ENCODE measurements at places on chromosomes 5 and 9.

GRCh38 chr9:124708633-124709291, 62.3 kb downstream of the NR6A1 start:
- DNase-seq = no peak

GRCh38 chr9:95815961-95816360, 59.5 kb upstream of the ERCC6L2 start:
- DNase-seq = no peak

- peak; percentile 49 for DNase-seq
These were observed at the start of gene MCIDAS for GRCh38 chr5:55226934-55227663. MCIDAS (minus strand) TSS chr5:55227315; CDS start chr5:55227138, 177 bp downstream.

DNA sequence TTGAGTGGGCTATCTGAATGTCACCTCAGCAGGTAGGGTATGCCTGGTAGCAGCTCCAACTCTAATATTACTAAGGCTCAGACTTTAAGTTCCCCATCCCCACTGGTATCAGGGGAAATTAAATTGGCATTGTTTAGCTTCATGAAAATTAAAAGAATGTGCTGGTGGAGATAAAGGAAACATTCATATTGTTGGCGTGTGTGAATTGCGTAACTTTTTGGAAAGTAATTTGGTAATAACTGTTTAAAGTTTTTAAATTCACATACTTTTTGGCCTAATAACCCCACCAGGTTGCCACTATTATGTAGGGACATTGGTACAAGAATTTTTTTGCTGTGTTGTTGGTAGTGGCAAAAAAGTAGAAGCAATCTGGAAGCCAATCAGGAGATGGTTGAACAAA, 29.4 kb downstream of the TNPO1 start:
- no peak for DNase-seq

GRCh38 chr9:16064771-16065170, 511.9 kb downstream of the CCDC171 start:
- no peak for DNase-seq

DNA sequence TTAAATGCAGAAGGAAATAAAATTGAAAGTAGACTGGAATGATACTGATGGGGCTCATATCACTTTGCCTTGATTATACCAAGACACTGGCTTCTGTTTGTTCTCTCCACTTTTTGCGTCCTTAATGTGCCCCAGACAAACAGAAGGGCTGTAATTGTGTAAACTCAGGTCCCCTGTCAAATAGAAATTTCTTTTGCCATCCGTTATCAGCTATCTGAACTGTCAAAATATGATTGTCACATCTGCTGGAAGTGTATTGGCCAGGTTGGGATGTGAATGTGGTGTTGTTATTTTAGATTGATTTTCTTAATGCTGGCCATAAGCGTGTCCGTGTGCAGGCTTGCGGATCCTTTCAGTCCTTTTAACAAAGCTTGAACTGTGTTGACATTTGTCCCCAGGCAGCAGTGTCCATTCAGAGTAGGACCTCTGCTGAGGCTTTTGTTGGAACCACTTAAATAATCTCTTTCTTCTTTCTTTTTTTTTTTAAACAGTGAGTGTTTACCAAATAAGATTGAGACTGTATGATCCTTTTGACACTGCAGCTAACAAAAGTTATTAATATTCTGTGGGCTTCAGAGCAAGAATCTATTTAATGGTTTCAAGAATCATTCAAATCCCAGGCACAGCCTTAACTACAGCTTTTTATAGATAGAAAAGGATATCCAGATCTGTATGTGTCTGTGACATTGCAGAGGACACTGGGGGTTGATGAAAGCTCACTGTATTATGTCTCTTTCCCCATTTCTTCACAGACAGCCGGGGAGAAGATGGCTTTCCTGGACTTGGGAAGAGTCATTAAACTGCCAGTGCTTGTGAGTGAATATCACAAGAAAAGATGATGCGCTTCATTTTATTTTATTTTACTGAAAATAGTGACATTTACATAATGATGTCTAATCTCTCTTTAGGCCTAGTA, 171.7 kb downstream of the ZNF608 start:
- DNase-seq = no peak

GRCh38 chr5:112977440-112977861, 853 bp downstream of the DCP2 start:
- no peak for DNase-seq

- DNase-seq = no peak
These were observed 81.1 kb downstream of the PJA2 start for GRCh38 chr5:109328626-109329025.

DNA sequence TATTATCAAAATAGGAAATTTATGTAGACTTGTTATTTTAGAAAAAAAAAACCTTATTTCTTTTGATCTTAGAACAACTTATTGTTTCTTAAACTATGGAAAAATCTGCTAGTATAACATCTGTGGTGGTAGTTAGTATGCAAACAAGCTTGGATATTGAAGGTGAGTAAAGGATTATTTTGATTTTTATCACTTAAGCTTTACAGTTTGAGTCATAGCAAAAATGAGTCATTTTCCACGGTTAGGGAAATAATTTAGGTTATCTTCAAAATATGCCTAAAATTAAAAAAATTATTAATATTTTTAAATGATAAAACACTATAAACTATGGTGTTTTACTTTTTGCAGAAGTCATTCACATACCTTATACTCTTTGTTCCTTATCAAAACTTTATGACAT, 107.2 kb upstream of the DHFR start:
- no peak for DNase-seq

GRCh38 chr5:32805971-32806638, 95.0 kb downstream of the NPR3 start:
- DNase-seq = no peak

- DNase-seq = no peak
These were observed 50.8 kb downstream of the FXN start for GRCh38 chr9:69086312-69086711.

DNA sequence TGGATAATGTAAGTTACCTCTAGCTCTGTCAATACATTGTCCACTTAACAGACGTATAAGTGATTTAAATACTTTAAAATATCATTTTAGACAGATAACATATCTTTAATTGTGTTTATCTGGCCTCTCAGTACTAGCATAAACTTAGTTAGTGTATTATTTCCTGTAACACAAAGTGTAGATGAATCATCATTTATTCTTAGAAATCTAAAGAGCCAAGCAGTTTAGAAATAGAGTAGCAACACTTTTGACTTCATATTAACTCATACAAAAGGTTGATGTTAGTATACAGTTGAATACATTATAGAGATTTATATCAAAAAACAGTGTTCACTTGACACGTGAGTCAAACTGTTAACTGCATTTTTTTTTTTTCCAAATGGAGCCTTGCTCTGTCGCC, 18.0 kb downstream of the NCBP1 start:
- DNase-seq = no peak

DNA sequence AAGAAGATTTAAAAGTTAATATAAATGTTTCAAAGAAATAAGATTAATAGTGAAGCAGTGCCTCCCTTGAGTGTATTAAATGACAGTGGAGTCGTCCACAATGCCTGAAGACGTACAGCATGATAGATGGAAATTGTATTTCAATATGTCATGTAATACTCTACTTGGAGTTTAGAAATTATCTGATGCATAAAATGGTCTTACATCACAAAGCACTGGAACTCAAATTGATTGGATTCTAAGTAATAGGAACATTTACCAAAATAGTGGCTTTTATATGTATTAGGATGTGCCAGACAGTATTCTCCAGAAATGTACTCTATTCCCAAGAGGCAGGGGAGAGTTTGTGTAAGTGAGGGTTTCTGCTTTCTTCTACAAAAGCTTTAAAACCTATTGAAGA, 49.4 kb downstream of the CDH10 start:
- DNase-seq = no peak

- no peak for DNase-seq
These were observed 536.1 kb downstream of the CAAP1 start for GRCh38 chr9:26356491-26356890.

DNA sequence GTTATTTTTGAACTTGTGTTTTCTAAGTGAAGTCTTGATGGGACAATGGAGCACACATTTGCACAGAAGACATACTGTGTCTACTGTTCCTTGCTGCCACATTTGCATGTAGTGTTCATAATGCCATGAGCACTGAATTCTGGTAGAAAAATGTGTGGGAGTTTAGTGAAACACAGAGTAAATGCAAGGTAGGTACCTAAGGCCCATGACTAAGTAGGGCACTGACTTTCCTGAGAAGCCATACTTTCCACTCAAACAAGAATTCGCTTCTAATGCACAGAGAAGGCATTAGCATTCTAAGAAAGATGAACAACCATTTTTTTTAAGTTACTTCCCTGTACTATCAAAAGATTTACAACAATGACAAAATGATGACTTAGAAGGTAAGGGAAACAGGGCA, 282.2 kb downstream of the MAN2A1 start:
- no peak for DNase-seq

- no peak for DNase-seq
These were observed 50.0 kb upstream of the GOLPH3 start for GRCh38 chr5:32223972-32224609.

DNA sequence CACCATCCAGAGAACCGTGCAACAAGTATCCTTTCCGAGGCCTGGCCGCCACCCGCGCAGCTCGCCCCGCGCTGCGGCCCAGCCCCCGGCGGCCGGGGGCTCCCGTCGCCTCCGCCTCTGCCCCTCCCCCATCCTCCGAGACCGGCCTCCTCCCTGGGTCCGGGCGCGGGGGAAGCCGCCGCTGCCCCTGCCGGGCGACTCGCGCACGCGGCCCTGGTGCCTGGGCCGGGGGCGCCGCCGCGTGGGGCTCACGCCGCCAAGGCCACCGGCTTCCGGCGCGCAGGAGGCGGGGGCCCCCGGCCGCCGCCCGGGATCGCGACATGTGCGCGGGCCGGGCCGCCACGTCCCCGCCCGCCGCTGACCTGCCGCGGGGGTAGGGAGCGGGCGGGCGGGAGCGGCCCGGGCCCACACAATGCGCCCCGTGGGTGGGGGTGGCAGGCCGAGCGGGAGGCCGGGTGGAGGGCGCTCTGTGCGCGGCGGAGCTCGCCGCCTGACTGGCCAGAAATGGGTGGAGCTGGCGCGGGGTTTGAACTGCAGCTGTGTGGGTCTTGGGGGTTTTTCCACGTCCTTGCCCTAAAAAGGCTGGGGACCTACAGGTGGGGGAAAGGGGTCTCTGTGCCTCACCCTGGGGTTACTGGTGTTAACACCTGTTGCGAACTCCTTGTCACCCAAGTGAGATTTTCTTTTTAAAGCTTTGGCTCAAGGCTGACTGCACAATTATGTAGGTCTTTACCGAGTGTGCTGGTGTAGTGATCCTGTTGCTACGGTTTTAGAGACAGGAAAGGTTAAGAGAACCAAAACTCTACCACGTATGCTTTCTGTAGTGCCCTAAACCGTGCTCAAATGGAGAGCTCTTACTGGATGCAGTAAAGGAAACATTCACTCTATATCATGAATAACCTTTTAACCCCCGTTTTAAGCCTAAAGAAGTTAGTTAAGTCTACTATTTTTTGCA, 32.3 kb downstream of the TNPO1 start:
- DNase-seq = peak; percentile 46

DNA sequence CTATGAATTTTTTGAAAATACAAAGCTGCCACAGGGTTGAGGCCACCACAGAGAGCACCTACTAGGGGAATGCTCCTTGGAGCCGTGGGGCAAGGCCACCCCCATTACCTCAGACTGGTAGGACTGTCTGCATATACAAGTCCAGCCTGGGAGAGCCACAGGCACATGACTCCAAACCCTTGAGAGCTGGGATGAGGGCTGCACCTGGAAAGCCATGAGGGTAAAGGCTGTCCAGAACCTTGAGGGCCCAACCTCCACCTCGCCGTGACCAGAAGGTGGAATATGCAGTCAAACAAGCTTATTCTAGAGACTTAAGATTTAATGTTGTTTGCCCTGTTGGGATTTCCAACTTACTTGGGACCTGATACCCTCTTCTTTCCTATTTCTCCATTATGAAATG, 69.5 kb upstream of the TSLP start:
- DNase-seq = no peak

- DNase-seq = no peak
These were observed 9.4 kb upstream of the ADGRV1 start for GRCh38 chr5:90549223-90549622.

GRCh38 chr9:131104016-131104740, 7.8 kb downstream of the AIF1L start:
- no peak for DNase-seq

DNA sequence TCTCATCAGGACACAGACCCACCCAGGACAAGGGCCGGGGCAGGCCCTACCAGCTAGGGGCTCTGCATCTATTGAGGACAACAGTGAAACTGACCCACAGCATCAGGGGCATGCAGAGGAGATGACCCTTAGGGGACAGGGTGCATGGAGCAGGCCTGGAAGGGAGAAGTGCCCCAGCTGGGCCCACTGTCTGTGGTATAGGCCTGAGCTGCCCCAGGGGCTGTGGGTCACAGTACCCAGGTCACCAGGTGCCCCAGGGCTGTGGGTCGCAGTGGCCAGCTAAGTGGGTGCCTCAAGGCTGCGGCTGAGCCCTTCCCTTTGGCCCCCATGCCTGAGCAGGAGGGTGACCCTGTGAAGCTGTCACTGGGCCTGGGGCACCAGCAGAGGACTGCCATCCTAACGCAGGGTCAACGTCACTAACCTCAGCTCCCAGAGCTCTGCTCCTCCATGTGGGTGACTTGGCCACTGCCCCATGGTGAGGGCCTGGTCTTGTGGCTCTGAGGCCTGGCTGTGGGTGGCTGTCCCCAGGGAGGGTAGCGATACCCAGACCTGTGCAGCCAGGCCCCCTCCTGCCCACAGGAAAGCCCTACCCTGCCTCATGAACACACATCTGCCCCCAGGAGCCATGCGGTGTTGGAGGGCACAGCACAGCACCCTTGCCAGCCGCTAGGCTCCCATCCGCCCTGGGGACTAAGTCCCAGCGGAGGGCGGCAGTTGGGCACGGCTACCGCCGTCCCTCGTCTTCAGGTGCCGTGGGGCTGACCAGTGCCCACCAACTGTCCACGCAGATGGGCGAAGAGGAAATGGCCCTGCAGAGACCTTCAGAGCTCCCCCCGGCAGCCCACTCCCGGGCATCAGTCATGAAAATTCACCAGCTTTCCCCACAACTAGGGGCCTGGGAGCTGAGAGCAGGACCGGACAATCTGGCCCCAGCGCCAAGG, 4.9 kb downstream of the EDF1 start:
- no peak for DNase-seq

DNA sequence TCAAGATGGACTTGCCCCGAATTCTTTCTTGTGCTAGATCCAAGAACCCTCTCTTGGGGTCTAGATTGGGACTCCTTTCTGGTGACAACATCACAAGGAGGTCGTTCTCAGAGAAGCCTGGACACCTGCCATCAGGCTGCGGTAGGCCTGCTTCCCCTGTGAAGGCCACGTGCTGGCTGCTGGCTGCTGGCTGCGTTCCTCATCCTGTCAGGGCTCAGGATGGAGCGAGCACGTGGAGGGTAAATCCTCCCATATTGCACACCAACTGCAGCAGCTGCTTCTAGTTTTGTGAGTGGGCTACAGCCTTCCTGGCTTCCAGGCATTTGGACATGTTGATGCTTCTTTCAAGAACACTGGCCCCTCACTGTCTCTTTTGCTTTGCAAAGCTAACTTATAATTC, 95.6 kb downstream of the HSPA4 start:
- no peak for DNase-seq

GRCh38 chr5:6372251-6373080, 5.9 kb downstream of the MED10 start:
- no peak for DNase-seq

- DNase-seq = no peak
These were observed 147.4 kb upstream of the KLF9 start for GRCh38 chr9:70561786-70562395.

GRCh38 chr5:16507716-16508115, 42.1 kb upstream of the ZNF622 start:
- DNase-seq = no peak

GRCh38 chr9:89440548-89440947, 57.4 kb downstream of the SEMA4D start:
- no peak for DNase-seq
